Stimulated activated CD4-positive, alpha-beta T cell treated with anti-CD3 and anti-CD28 coated beads, Interleukin-15, amount 100 ng/mL, for 24 hours (primary cell): ENCODE measurements at places on chromosomes 2 and 18.
A peak's percentile ranks its signal among the peaks of the same experiment; 100 is the strongest.

DNA sequence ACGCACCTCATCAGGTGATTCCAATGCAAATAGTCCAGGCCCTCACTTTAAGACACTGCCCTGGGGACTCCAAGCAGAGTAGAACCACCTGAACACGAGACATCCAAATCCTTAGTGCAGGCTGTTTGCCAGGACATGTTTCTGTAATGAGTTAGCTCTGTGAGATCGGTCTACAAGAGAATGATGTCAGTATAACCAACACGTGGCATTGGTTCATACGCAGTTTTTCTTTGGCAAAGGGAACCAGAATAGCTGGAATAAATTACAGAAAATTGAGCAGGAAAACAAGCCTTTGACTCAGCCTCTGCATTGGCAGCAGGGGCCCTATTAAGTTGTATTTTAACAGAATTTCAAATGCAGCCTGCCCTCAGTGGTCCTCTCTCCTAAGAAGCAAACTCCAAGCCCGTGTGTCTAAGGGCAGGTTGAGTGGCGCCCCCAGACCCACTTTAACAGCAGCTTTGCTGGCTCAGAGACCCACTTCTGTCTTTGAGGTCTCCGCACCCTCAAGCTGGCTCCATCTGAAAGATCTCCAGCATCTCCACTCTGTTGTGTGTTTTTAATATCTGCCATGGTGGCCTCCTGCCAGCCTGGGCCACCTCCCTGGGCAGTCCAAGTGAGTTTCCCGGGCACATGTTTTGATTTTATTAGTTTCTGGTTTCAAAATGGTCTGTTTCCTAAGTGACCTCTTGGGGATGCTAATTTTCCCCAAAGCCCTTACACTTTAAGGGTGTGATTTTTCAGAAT lies 61.3 kb downstream of the ALPK2 start:
- no peak for DNase-seq

- no peak for DNase-seq
Measured at GRCh38 chr2:102233132-102233884, 46.5 kb downstream of the IL1RL2 start.

- DNase-seq = no peak
Measured at GRCh38 chr2:47984041-47984440, 77.7 kb upstream of the FBXO11 start.

DNA sequence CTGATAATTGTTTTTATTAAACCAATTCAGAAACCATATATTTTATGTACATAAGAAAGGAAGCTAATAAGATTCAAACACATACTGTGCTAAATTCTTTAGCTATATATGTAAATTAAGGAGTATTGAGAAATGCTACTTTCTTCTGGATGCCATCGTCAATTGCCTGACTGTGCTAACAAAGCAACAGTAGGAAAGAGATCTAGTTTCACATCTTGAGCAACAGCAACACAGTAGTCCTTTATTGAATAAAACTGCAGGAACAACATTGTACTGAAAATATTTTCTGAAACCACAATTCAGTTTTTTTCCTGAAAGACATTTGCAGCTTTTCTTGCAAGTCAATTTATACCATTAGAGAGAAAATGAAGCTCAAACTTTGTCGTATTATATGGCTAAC lies 1404.9 kb upstream of the SLC39A10 start:
- DNase-seq = no peak

DNA sequence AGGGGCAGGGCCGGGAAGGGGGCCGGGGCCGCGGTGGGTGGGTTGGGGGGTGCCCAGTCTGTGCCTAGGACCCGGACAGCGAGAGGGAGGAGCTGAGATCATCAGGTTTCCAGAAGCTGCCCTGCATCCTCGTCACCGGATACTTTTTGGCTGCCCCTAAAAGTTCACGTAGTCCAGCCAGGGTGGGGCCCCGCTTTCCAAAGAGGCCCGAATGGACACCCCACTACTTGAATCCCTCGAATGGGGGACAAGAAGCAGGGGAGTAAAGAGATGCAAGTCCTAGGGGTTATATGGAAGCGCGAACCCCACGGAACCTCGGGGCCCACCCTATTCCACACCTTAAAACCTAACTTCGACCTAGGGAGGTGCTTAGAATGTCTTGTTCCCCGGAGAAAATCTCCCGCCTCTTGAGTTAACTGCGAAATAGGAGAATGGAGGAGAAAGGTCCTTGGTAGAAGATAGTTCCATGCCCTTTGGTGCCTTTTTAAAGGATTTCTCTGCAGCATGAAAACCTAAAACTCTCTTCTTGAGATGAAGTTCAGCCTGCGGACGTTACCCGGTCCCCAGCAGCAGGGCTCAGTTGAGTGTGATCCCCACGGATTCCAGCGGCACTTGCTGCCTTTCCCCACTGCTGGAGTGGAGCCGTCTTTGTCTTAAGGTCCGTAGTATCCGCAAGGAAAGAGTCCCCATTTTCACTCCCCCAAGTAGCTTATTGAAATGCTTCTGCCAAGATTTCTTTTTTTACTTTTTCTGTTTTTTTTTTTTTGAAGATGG lies 2.1 kb upstream of the RNF152 start:
- DNase-seq = no peak

GRCh38 chr2:207227062-207227748 lies 61.5 kb upstream of the KLF7 start:
- DNase-seq = no peak

GRCh38 chr2:239360421-239361310 lies 40.2 kb downstream of the HDAC4 start:
- no peak for DNase-seq

DNA sequence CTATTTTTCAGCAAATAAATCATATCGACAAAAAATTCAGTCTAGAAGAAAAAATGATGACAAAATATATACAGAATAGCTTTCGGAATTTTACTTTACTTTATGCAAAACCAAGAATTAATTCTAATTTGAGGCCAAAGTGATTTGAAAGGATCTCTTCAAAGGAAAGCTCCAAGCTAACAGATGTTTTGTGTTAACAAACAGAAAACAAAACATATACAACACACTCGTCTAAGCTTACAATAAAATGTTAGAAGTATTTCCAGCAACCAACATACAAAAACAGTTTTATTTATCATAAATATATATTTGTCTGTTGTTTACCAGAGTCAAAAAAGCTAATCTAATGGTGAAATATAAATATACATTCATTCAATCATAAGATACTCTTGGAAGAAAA lies 118.1 kb upstream of the CHRNA1 start:
- no peak for DNase-seq

DNA sequence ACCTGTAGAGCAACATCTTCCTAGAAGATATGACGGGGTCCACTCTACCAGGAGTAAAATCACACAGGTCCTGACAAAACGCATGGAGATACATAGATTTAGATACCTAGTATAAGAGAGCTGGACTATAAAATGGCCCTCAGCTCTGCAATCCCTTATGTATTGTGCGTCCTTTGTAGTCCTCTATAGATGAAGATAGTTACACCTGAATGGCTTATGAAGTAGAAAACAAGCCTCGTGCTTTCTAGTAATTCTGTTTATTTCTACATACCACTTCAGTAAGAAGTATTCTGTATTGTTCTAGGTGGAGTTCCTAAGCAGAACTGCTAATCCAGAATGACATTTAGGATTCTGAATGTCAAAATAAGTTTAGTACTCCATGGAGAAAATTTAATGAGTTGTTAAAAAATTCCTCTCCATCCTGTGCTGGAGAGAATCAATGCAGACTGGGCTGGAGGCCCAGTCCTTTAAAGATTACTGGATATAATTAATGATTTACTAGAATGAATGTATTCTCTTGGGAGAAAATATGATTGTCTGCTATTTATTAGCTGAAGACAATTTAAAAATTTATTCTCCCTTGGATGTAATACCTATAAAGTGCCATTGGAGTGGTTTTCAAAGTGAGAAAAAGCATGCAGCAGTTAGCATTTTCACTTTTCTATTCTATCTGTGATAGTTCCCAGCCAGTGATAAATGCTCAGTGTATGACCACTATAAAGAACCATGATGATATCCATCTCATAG lies 147.3 kb upstream of the UNC80 start:
- no peak for DNase-seq

- DNase-seq = no peak
Measured at GRCh38 chr2:181602017-181602416, 54.9 kb downstream of the CERKL start.

DNA sequence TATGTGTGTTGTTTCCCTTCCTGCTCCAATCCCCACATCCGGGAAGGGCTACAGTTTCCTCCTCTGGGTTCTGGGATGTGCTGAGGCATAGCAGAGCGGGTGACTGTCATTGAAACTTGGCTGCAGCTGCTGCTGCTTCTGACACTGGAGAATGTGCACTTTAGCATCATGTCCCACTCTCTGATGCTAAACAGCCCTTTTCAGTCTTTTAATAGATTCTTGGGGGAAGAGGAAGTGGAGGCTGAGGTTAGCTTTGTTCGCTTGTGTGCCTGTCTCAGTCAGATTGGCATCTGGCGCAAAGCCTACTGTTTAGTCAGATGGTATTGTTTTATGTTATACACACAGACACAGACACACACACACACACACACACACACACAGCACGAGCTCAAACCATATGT lies 136.5 kb upstream of the RND3 start:
- DNase-seq = no peak

DNA sequence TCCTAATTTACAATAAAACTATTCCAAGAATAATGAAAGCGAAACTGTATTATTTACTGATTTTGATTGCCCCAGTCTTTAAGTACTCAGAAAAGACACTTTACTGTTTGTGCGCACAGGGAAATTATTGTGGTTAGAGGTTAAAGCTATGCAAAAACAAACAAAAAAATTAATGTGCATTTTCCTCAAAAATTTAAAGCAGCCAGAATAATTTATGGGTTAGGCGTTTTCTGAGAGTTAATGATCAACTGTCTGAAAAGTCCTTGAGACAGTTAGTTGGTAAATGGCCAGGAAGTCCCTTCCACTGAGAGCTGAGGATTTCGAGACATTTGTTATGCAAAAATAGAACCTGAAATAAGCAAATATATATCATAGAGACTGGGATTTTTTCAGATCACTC lies 143.3 kb downstream of the IRS1 start:
- DNase-seq = no peak

DNA sequence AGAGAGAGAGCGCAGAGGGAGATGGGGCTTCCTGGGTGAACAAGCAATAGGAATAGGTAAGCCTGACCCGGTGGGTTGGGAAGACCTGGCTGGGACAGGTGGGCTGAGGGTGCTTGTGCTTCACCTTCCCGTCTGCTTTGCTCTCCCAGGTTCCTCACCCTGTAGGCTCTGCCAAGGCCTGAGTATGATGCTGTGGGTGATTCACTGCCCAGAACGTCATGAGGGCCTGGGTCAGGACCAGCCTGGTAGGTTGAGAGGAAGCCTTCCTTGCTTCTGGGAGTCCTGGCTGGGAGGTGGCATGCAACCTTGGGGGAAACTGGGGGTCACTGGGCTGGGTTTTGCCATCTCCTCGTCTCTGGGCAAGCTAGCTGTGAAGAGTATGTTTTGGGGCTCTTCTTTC lies 220.2 kb upstream of the APCDD1 start:
- no peak for DNase-seq

GRCh38 chr2:172889768-172890430 lies 154.3 kb downstream of the RAPGEF4 start:
- no peak for DNase-seq

DNA sequence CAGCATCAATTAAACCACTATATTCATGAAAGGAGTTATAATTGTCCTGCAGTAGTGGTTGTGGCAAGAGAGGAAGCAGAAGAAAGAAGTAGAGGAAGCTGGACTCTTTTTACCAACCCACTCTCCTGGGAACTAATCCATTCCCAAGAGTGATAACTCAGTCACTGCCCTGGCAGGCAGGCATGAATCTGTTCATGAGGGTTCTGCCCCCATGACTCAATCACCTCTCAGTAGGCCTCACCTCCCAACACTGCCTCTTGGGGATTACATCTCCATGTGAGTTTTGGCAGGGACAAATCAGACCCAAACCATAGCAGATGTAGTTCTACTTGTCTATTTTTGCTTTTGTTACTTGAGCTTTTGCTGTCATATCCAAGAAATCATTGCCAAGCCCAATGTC lies 232.7 kb upstream of the MAP2 start:
- no peak for DNase-seq

DNA sequence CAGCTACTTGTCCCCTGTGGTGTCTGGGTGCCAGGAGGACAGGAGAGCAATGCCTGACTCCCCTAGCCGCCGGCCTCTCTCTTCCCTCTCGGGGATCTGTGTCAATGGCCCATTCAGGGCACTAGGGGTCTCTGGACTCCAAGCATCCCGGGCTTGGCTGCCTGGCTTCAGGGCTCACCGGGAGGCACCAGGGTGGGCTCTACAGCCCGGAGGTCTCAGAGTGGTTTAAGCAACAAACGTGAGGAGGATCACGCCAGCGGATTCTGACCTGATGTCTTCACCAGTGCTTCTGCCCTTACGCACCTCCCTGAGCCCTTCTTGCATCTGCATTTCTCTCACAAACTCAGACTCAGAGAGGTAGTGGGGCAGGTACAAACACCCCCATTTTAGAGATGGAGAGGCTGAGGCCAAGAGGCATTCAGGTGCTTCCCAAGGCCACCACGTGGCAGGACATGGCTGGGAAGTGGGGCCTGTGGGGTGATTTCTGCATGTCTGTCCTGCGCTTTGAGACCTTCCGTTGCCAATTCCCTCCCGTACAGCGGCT lies 243.0 kb downstream of the CELF4 start:
- DNase-seq = peak; percentile 22

DNA sequence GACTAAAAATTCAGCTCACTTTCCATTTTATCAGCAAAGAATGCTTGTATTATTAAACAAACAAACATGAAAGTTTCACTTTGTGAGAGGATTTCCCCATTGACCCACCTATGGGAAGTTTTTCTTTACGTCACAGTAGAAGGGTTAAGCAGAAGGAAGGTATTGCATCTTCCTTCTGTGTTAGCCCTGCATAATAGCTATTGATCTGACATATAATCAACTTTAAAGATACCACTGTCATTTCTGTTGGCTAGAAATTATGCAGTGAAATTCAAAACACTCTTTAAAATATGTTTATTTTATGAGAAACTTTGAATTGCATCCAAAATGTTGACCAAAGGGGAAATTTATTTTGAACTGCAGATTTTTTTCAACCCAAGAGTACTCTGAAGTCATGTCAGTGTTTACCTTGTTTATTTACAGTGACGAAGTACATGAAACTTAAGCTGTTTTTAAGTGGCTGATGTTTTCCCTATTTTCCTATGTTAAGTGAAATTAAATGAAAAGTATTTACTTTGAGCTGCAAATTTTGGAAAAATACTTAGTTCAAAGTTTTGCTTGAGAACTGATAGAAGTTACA lies 566.4 kb downstream of the ZEB2 start:
- no peak for DNase-seq

DNA sequence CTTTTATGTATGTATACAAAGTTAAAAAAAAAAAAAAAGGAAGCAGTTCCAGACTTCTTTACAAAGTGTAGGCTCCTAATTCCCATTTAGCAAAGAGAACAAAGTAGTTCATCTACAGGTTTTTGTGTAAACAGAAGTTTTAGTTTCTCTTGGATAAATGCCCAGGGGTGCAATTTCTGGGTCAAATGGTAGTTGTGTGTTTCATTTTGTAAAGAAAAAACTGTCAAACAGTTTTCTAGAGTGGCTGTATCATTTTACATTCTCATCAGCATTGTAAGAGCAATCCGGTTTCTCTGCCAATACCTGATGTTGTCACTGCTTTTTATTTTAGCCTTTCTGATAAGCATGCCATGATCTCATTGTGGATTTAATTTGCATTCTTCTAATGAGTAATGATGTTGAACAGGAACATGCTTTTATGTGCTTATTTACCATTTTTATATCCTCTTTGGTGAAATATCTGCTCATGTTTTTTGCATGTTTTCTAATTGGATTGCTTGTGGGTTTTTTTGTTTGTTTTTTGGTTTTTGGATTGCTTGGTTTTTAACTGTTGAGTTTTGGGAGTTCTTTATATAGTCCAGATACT lies 16.6 kb upstream of the PSME4 start:
- no peak for DNase-seq
